ENCODE measurements at places on chromosomes 4 and X.

DNA sequence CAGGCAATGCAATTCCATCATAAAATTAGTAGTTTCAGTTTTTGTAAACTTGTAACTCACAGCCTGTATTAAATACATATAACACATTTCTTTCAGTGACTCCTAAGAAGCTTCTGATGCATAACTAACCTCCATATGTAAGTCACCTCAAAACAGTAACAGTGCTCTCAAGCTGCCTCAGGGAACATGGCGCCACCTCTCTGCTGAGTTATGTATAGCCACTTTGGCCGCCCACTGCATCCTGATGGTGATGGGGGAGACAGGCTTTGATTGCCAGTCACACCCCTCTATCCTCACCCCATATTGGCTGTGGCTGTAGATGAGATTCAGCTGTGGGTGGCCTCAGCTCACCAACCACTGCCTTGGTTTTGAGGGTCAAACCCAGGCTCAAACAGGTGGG, 54.3 kb downstream of the LRBA start:
- no peak for DNase-seq

- no peak for DNase-seq
Observed at GRCh38 chr4:145909281-145909715, 29.3 kb downstream of the ZNF827 start.

DNA sequence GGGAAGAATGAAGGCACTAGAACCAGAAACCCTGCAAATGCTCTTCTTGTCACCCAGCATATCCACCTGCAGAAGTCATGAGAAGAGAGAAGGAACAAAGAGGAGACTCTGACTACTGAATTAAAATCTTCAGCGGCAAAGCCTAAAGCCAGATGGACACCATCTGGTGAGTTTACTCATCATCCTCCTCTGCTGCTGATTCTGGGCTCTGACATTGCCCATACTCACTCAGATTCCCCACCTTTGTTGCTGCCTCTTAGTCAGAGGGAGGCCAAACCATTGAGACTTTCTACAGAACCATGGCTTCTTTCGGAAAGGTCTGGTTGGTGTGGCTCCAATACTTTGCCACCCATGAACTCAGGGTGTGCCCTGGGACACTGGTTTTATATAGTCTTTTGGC, 181.7 kb downstream of the AR start:
- no peak for DNase-seq

GRCh38 chr4:45477311-45477733, 646.5 kb downstream of the GABRG1 start:
- no peak for DNase-seq

DNA sequence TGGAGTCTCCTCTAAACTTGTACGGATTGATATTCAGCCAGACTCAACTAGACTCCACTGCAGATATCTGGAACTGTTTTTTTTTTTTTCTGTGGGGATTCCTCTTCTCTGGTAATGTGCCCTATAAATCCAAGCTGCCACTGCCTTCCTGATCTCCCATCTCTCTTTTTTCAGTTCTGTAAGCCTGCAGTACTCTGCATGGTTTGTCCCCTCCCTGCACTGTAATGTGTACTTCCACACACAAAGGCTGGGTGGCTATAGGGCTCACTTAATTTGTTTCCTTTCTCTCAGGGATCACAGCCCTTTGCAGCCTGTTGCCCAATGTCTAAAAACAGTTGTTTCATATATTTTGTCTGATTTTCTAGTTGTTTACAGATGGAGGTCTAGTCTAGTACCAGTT, 84.7 kb upstream of the RPA4 start:
- no peak for DNase-seq

GRCh38 chrX:1468250-1468772, 15.6 kb upstream of the ASMTL start:
- no peak for DNase-seq
